ENCODE measurements at places on chromosomes 1 and 21. TPM values are rescaled to one million over a fixed set of nuclear protein-coding genes. Genes with fewer than 3 reads are reported as not detected.

DNA sequence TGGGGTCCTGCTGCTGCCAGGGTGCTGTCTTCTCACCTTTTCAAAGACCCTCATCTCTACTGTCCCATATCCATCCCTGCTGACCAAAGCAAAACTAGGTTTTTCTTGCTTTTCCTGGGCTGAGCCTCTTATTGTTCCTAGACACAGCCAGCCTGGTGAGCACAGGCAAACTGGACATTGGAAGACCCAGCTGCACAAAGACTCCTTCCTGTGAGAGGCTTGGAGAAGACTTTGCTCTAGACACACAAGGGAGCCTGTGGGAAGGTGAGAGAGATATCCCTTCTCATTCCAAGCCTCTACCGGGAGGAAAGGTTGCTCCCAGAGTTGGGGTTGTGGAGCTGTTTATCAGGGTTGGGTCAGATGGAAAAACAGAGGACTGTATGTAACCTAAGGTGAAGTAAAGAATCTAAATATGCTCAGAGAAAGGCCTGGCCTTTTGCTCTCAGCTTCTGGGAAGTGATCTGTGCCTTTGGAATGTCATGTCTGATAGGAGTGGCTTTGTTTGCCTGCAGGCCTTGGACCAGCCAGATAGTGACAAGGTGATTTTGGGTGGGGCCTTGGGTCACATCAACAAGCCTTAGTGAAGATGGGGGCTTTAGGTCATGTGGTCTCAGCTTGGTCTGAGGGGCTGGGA, 87.6 kb upstream of the RUNX1 start:
- H3K4me1 ChIP-seq = peaks cover 13% of the 10 kb centered on the region
- no peak overlapping the region for H3K4me3 ChIP-seq
- no peaks in the 10 kb centered on the region for H3K27me3 ChIP-seq
- no peak overlapping the region for H3K27ac ChIP-seq
- no peak for DNase-seq

GRCh38 chr1:39395357-39395831, 96.0 kb upstream of the BMP8A start:
- DNase-seq = no peak
- peaks cover 50% of the 10 kb centered on the region for H3K4me1 ChIP-seq
- H3K27ac ChIP-seq = no peak overlapping the region
- no peaks in the 10 kb centered on the region for H3K27me3 ChIP-seq
- H3K36me3 ChIP-seq = peaks cover 18% of the 10 kb centered on the region

GRCh38 chr1:224175617-224176016, 7.4 kb upstream of the DEGS1 start:
- H3K4me1 ChIP-seq = peaks cover 14% of the 10 kb centered on the region
- no peak for DNase-seq
- peaks cover 9% of the 10 kb centered on the region for H3K36me3 ChIP-seq

DNA sequence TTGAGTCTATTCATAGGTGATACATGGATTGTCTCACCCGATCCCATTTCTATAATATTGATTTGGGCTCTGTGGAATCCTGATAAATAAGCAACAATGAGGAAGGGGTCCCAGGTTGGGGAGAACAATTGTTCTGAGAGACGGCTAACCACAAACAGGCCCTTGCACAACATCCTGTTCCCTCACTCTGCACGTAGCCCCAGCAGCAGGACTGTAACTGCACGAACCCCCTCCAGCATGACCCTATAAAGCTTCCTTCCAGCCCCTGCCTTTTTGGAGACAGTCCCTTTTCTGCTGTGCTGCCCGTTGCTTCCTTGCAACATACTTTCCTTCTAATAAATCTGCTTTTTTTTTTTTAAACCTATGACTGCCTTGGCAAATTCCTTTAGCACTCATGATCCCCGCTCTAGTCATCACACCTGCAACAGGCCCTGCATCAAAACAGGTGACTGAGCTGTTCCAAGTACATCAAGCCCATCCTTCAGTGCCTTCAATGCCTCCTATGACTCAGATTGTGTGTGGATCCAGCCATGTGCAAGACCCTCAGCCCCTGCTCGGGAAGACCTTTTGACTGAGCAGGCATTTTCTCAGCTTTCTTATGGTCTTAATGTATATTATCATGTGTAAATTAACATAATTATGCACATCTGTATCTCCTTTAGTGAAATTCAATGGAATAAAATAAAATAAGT, 63.7 kb upstream of the B3GALNT2 start:
- peaks cover 2% of the 10 kb centered on the region for H3K36me3 ChIP-seq
- H3K4me3 ChIP-seq = peak overlapping the region; percentile 58
- peak overlapping the region; percentile 50 for H3K27ac ChIP-seq
- no peak for DNase-seq

DNA sequence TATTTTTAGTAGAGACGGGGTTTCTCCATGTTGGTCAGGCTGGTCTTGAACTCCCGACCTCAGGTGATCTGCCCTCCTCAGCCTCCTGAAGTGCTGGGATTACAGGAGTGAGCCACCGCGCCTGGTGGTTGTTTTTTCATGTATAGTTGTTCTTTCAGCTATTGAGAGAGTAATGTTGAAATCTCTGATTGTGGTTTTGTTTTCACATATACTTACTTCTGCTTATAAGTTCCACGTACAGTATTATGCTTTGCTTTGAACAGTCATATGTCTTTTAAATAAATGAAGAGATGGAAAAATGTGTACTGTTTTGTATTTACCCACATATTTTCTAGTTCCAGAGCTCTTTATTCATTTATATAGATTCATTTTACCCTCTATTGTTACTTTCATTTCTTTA, 44.5 kb downstream of the MARK1 start:
- H3K27ac ChIP-seq = no peak overlapping the region
- no peak overlapping the region for H3K4me3 ChIP-seq
- H3K27me3 ChIP-seq = no peaks in the 10 kb centered on the region
- H3K36me3 ChIP-seq = no peaks in the 10 kb centered on the region
- DNase-seq = no peak

GRCh38 chr21:39535646-39536437, 76.9 kb upstream of the B3GALT5 start:
- no peak for DNase-seq
- H3K4me1 ChIP-seq = no peaks in the 10 kb centered on the region
- H3K4me3 ChIP-seq = no peak overlapping the region
- peaks cover 8% of the 10 kb centered on the region for H3K27me3 ChIP-seq

DNA sequence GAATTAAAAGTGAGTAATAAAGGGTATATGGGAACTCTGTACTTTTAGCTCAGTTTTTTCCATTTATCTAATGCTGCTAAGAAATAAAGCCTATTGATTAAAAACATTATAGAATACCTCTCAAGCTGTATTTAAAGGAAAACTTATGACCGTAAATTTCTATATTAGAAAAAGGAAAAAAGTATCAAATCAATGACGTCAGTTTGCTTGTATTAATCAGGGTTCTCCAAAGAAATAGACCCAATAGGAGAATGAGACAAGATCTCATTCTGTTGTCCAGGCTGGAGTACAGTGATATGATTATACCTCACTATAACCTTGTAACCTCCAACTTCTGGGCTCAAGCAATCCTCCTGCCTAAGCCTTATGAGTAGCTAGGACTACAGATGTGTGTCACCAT, 15.4 kb upstream of the LRIF1 start:
- peaks cover 16% of the 10 kb centered on the region for H3K27me3 ChIP-seq
- H3K4me1 ChIP-seq = peaks cover 9% of the 10 kb centered on the region
- H3K4me3 ChIP-seq = no peak overlapping the region
- no peak overlapping the region for H3K27ac ChIP-seq
- H3K36me3 ChIP-seq = no peaks in the 10 kb centered on the region

- no peak overlapping the region for H3K27ac ChIP-seq
- no peaks in the 10 kb centered on the region for H3K36me3 ChIP-seq
- H3K4me3 ChIP-seq = no peak overlapping the region
- peaks cover 7% of the 10 kb centered on the region for H3K27me3 ChIP-seq
These were observed 77.3 kb upstream of the KCNJ15 start for GRCh38 chr21:38179511-38179910.

DNA sequence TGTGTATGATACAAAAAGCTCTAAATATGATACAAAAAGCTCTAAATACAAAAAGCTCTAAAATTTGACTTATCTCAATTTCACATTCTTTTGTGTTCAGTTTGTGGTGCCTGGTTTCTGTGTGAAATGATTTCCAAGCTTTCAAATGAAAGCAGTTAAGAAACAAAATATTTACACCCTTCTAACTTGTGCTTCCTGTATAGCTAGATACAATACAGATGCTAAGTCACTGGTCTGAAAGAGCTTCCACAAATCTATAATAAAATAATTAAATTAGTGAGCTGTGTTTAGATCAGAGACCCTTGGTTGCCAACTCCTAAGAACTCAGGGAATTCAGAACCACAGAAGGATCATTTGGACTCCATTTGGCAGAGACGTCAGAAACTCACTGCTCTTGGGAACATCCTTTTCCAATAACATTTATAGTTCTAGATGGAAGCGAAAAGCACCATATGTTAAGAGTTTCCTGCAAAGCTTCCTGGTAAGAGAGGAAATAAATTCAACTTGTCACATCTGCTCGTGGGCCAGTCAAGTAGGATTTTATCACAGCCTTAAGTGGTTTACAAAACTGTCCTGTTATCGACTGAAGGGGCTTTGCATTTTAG, 1079.1 kb downstream of the ADGRL2 start:
- no peak overlapping the region for H3K4me3 ChIP-seq
- no peaks in the 10 kb centered on the region for H3K4me1 ChIP-seq
- H3K27ac ChIP-seq = no peak overlapping the region
- H3K27me3 ChIP-seq = no peaks in the 10 kb centered on the region
- DNase-seq = no peak

GRCh38 chr1:21855257-21856096, 43.4 kb downstream of the LDLRAD2 start:
- H3K27ac ChIP-seq = no peak overlapping the region
- no peak overlapping the region for H3K4me3 ChIP-seq
- no peak for DNase-seq
- no peaks in the 10 kb centered on the region for H3K36me3 ChIP-seq
- H3K27me3 ChIP-seq = no peaks in the 10 kb centered on the region
- peaks cover 15% of the 10 kb centered on the region for H3K4me1 ChIP-seq

DNA sequence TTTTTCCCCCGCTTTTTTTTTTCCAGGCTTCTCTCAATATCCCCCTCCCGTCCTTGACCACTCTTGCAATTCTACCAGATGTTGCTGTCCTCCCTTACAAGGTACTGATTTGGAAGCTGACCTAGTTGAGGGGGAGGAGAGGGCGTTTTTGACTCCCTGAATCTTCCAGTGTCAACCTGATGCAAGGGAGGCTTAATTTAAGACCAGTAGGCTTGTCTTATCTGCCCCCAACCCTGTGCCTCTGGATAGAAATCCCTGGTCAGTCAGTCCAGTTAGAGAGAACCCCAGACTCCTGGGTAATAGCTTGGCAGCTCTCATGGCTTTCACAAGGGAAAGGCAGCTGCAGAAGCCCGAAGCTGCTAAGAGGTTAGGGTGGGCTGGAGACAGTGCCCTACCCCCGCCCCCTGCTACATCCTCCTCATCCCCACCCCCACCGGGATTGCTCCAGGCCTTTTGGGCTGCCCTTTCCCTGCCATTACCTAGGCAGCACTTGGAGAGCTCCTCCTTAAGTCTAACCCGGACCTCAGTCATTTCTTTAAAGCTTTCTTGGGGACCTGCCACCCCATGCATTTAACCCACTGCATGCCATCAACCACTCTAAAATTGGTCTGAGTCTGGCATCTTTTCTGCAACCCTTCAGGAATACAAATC, 3.6 kb downstream of the ACKR1 start:
- H3K4me1 ChIP-seq = no peaks in the 10 kb centered on the region
- H3K36me3 ChIP-seq = no peaks in the 10 kb centered on the region
- no peak overlapping the region for H3K27ac ChIP-seq
- DNase-seq = no peak
- no peak overlapping the region for H3K4me3 ChIP-seq

DNA sequence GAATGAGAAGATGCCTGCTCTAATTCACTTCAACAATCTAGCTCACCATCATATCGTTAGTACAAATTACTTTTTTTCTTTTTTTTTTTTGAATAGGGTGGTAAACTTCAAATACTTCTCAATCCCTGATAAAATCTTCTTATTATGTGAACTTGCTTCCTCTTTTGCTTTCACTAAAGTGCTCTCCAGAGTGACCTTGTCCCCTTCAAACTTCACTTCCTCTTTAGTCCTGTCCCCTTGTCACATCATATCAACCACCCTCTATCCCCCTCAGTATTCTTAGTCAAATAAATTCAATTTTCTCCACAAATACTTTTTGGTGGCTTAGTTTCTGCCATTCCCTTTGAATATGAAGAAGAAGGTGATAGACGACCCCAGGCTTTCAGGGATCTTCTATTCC, 124.9 kb upstream of the PLXNA2 start:
- H3K4me1 ChIP-seq = no peaks in the 10 kb centered on the region
- DNase-seq = no peak
- H3K27me3 ChIP-seq = peaks cover 10% of the 10 kb centered on the region
- no peaks in the 10 kb centered on the region for H3K36me3 ChIP-seq
- H3K27ac ChIP-seq = no peak overlapping the region

DNA sequence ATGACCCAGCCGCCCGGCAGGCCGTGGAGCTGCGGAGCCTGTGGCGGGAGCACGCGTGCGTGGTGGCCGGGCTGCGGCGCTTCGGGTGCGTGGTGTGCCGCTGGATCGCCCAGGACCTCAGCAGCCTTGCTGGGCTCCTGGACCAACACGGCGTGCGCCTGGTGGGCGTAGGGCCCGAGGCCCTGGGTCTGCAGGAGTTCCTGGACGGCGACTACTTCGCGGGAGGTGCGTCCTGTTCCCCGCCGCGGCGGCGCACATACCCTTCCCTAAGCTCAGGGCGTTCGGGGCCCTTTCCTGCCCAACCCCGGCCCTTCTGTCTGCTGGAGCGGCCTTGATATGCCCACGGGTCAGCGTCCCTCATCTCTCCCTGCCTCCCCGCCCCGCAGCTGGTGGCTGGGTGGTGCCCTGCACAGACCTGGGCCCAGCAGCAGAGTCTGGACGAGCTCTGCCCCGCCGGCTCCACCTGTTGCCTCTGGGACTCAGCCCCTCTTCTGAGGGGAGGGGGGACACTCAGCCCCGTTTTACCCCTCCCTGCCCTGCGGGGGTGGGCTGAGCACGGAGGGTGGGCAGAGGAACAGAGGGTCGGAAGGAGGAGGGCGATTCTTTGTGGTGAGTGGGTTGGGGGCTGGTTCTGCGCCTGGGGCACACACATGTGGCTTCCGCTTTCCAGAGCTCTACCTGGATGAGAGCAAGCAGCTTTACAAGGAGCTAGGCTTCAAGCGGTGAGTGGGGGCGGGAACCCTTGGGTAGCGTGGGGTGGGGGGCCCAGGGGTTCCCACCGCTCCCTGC, 688 bp downstream of the PRXL2B start:
- H3K27me3 ChIP-seq = no peaks in the 10 kb centered on the region
- H3K36me3 ChIP-seq = peaks cover 2% of the 10 kb centered on the region
- H3K4me3 ChIP-seq = peak overlapping the region; percentile 85
- peak overlapping the region; percentile 74 for H3K27ac ChIP-seq
- H3K4me1 ChIP-seq = peaks cover 26% of the 10 kb centered on the region

DNA sequence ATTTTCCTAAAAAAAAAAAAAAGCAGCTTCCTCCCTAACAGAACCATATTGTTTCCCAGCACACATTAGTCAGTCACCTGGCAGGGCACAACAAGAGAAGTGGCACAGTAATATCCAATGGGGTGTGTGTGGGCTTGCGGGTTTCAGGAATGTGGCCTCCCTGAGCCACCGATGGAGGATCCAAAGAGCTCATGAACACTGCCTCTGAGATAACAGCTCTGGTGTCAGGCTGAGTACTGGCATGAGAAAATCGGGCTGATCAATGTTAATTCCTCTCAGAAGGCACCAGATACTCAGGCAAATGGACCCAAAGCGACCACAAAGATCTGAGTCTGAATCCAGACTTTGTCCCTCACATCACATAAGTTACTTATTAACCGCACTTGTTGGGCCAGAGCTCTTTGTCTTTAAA, 2.2 kb upstream of the LYPD8 start:
- H3K4me1 ChIP-seq = no peaks in the 10 kb centered on the region
- H3K27ac ChIP-seq = no peak overlapping the region
- no peak overlapping the region for H3K4me3 ChIP-seq
- peaks cover 2% of the 10 kb centered on the region for H3K27me3 ChIP-seq
- no peaks in the 10 kb centered on the region for H3K36me3 ChIP-seq

S100A3 gene
- not detected for total RNA-seq

TAS1R3 gene
- 1.2 TPM for total RNA-seq

FCAMR gene
- not detected for total RNA-seq

THEM5 gene
- total RNA-seq = not detected

PROK1 gene
- not detected for total RNA-seq

TRPM2 gene
- 31.1 TPM for total RNA-seq

ST7L gene
- 15.4 TPM for total RNA-seq

Data from activated naive CD8-positive, alpha-beta T cell treated with anti-CD3 and anti-CD28 coated beads, Interleukin-2, amount 10 ng/mL, durations not matched to agents 7 days and 5 days (primary cell).